NCI-H524 (cell line): ENCODE measurements at places on chromosomes 7 and 10.
A peak's percentile ranks its signal among the peaks of the same experiment; 100 is the strongest.

DNA sequence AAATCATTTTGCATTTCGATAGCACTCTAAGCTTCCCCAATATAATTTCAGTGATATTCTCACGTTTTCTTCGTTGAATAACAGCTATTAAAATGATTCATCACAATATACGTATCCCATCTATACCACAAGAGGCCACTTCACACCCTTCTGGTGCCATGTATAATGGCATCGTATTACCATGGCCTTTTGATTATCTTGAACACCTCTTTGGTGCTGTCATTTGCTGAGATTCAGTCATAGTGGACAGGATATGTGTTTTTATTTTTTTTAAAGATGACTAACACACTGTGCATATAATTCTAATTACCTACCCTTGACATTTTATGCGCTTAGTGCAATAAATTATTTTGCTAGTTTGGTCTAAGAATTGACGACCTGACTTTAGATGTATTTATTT lies 6.7 kb upstream of the INSYN2A start:
- peak; percentile 22 for DNase-seq

DNA sequence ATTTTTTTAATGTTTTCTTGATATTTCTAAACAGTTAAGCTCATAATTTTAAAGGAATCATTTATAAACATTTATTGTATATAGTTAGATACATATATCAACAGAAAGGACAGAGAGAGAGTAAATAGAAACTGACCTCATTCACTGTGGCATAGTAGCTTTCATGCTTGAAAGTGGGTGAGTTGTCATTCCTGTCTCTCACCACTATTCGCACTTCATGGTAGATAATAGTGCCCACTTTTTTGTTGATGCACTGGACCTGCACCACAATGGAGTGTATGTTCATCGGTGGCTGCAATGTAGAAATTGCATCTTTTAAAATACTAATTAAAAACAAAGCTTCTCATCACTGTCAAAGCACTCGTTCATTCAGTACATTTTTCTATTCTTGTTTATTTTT lies 432.0 kb downstream of the PCDH15 start:
- DNase-seq, result no peak

DNA sequence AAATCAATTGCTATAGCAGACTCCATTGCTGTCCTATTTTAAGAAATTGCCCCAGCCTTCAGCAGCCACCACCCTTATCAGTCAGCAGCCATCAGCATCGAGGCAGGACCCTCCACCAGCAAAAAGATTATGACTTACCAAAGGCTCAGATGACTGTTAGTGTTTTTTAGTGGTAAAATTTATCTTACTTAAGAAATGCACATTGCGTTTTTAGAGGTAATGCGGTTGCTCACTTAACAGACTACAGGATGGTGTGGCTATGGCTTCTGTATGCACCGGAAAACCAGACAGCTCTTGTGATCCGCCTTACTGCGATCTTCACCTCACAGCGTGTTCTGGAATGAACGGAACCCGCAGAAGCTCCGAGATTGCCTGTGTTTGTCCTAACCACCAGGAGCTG lies 58.1 kb downstream of the WDR37 start:
- DNase-seq, result no peak

DNA sequence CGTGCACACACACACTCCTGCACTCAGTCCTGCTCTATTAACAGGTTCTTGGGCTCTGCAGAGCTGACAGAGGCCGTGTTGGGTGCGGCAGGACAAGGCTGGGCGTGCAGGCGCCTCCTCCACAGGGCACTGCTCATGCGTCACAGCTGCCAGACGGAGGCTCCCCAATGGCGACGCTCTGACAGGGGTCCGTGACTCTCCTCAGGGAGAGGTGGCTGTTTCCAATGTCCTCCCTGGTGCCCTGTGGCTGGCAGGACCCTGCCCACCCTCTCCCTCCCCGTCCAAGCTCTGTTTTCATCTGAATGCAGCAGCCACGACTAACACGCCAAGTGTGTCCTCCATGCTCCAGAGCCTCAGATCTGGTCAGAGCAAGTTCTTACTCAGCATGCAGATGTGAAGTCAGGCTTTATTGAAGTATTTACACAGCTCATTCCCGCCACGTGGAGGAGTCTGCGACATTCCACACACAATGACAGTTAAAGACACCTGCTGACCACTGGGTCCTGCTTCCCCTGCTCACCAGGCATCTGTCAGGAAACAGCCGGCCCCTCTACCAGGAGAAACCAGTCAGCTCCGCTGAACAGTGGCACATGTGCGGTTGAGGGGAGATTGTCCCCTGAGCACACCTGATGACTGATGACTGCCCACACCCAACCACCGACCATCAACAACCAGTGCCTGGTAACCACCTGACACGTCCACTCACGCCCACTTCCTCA lies 116.7 kb downstream of the VIPR2 start:
- peak; percentile 70 for DNase-seq

- DNase-seq, result peak; percentile 32
Observed at GRCh38 chr7:23105086-23105643, 420 bp upstream of the KLHL7 start.

GRCh38 chr7:154640266-154640865 lies 362.6 kb downstream of the PAXIP1 start:
- DNase-seq, result no peak

DNA sequence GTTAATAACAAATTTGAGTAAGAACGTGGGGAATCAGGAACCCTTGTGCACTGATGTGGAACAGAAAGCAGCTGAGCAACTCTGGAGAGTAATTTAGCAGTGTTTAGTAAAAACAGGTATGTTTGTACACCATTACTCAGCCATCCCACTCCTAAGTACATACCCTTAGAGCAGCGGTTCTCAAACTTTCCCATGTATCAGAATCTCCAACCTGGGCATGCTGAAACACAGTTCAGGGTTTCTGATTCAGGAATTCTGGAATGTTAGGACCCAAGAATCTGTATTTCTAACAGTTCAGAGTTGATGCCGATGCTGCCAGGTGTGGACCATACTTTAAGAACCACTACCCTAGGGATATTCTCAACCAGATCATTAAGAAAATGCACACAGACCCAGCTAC lies 5.1 kb downstream of the SGMS1 start:
- no peak for DNase-seq

- no peak for DNase-seq
Observed at GRCh38 chr10:19983880-19984565, 167.8 kb downstream of the PLXDC2 start.

DNA sequence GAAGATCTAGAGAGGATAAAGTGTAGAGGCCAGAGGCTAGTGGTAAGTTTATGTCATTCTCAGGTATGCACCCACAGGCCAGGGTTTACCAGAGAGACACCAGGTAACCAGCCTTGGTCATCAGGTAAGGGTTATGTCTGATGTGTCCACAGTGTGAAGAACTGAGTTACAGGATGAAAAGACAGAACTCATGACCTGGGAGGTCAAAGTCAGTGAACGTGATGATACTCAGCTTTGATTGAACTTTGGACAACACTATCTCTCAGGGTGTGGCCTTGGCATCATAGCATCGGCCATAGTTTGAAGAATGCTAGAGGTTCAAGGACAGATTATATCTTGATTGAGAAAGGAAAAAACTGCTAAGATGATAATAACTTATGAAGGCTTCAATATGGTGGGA lies 37.5 kb downstream of the MGAM start:
- DNase-seq, result no peak

DNA sequence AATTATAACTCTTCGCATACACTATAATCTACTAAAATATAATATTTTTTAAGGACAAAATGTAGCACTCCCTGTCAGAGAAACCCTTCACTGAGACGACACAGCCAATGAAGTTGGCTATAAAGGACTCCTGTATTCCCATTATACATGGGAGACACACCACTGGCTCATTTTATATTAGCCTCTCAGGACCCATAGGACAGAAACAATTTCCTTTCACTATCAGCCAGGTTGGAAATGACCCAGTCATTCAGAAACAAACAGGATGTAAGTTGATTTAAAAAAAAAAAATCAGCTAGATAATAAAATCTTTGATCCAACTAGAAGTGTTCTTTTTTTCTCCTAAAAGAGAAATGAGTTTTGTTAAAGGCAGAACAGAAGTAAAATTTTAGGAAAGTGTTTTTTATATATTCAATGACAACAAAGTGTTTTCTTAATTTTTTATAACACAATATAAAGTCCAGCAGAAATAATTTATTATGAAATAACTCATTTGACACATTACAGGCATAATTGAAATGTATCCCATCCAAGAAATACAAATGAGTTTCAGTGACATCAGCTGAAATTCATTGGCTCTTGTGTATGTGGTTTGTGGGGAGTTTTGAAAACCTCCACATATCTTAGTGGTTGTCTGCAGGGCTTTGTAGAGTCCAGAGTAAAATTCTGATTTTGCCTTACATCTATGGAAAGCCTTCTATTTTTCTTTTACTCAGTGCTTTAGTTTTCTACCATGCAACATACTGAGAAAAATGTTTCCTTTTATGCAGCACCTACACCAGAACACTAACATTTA lies 64.1 kb downstream of the CTTNBP2 start:
- no peak for DNase-seq

GRCh38 chr10:111072232-111072631 lies 4.6 kb upstream of the ADRA2A start:
- no peak for DNase-seq

GRCh38 chr7:17521437-17521836 lies 223.0 kb downstream of the AHR start:
- DNase-seq, result no peak

DNA sequence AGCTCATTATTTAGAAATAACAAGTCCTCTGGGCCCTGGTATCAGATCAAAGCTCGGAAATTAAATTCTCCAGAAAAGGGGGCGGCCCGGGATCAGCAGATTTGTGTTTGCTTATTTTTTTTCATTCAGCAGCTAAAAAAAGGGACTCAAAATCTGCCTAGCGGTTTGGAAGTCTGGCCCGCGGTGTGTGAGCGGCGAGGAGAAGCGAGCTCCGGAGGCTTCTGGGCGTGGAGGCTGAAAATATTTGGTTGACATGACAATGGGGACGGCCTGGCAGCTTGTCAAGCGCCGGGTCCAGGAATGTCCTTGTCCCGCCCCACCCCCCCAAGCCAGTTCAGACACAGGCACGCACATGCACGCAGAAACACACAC lies 43.4 kb downstream of the FOXL3 start:
- no peak for DNase-seq

GRCh38 chr7:73668103-73668885 lies 663 bp downstream of the VPS37D start:
- peak; percentile 83 for DNase-seq

DNA sequence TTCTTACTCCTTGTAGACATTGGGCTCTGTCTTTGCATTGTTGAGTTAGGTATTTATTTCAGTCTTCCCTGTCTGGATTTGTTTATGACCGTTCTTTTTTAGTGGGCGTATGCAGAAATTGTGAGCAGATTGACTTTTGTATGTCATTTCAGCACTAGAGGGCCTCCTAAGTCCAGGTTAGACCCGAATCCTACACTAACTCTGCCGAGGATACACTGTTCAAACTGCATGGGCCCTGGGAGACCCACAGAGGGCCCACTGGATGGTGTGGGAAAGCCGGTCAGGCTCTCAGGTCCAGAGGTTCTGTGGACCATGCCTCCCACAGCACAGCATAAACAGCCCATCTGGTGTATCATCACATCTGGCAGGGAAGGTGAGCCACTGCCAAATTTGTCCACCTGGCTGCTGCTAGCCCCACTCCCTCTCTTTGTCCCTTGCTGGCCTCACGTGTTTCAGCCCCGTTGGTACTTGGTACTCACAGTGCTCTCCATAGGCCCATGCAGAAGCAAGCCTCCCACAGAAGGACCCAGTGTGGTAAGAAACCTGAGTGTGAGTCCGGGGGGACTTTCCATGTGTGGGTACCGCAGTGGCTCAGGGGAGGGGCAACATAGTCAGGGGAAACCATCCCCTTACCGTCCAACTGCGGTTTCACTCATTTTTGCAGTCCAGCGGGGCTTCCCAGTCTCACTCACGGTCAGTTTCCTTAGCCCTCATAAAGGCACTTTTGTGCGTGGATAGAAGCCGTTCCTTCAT lies 112.8 kb downstream of the APBB1IP start:
- no peak for DNase-seq

DNA sequence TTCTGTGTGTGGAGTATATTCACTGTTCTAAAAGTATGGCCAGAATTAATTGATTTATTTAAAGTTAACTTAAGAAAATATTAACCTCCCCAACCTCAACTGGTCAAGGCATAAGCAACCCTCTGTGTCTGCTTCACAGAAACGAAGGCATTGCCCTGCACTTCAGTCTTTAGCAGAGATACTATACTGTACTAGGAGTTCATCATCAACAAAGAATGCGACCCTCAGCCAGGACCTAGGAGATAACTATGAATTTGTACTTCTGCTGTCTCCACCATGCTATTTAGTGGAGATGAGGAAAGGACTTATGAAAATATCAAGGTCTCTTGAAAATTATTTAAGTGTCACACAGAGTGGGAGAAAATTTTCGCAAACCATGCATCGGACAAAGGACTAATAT lies 35.7 kb upstream of the SEMA3D start:
- no peak for DNase-seq

DNA sequence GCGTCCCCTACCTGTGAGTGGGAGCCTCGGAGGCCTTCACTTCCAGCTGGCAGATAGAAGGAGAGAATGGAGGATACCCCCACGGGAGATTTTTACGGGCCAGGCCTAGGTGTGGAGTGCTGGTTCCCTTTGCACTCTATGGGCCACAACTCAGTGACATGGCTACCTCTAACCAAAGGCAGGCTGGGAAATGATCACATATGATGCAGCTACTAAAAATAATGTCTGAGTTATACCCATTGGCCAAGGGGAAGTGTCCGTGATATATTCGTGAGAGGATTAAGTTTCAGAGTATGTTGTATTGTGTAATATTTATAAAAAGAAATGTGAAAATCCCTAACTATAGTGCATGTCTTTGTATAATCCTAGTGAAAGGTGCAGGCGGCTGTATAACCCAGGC lies 13.5 kb upstream of the HIPK2 start:
- DNase-seq, result no peak
